ENCODE measurements at places on chromosomes 6 and 20.
A peak's percentile ranks its signal among the peaks of the same experiment; 100 is the strongest.

- no peak for DNase-seq
Measured at GRCh38 chr6:2126351-2126750, 119.1 kb downstream of the GMDS start.

- DNase-seq, result no peak
Measured at GRCh38 chr20:50054626-50055511, 58.1 kb downstream of the UBE2V1 start.

- DNase-seq, result no peak
Measured at GRCh38 chr6:9039258-9039657, 603.9 kb upstream of the SLC35B3 start.

- no peak for DNase-seq
Measured at GRCh38 chr6:130366107-130367005, 539 bp downstream of the TMEM200A start.

DNA sequence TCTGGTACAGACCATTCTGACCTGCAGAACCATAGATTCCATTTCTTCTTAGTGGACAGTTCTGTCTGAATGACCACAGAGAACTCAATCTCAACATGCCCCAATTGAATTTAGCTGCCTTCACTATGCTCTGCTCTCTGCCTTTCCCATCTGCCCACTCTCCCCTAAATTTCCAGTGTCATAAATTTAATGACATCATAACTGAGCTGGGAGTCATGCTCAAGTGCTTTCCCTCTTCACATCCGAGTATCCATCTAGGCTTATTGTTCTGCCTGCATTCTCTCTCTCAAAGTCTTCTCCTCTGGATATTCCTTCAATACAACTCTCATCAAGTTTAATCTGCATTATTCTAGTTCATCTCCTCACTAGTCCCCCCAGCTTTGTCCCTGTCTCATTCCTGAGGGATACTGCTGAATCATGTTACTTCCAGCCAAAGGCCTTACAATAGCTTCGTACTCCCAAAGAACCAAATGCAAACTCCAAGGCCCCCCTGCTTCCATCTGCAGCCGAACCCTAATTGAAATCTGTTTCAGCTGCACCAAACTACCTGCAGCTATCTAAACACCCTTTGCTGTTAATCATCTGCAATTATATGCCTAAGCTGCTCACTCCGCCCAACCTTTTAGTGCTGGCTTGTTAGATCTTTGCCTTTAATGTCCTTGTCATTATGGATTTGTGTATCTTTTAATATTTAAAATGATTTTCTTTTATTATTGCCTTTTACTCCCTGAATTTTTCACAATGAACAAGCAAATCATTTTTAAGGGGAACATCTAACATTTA, 46.1 kb downstream of the SLC35B3 start:
- no peak for DNase-seq

DNA sequence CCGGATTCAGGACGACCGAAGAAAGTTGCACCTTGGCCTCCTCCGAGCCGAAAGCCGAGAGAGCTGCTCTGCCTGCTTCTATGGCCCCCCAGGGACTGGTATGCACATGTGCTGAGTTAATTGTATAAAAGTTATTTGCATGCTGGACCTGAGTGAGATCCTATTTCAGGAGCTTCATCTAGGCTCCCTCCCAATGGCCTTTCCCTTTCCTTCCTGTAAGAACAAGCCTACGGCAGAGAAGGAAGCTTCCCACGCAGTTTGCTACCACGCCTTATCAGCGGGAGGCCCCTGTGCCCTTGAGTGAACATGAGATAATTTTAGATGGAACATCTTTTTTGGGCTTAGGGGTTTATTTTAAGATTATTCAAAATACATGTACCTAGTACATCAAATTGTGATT, 65.9 kb downstream of the RIN2 start:
- no peak for DNase-seq

DNA sequence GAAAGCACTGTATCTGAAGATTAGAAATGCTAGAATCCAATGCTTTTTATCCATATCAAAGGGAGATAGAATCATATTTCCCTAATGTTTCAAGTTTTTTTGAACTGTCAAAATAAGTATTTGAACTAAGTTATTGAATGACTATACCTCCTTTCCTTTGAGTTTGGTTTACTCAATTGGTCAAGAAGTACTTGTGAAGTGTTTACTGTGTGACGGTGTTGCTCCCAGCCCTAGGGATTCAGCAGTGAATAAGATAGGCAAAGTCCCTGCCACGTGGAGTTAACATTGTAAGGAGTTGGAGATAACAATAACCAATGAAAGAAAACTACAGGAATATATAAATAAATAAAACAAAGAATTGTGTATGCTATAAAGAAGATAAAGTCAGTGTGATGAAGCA, 535.9 kb downstream of the FRK start:
- DNase-seq, result peak; percentile 4

DNA sequence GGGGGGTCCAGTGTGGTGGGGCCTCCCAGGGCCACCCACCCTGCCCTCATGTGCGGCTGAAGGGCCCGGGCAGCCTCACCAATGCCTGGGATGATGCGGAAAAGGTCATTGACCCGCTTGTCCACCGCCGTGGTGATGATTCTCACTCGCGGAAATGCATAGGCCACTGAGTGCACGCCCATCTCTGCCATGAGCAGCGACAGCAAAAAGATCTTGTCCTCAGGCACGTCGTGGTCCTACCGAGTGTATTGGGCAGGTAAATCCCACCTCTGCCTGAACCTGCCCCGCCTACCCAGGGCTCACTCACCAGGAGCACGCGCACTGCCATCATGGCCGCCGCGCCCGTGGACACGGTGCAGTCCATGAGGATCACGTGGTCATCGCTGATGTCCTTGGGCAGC, 16.1 kb downstream of the UCKL1 start:
- DNase-seq, result no peak

GRCh38 chr20:63835021-63835858, 4.2 kb upstream of the ZBTB46 start:
- DNase-seq, result peak; percentile 87

DNA sequence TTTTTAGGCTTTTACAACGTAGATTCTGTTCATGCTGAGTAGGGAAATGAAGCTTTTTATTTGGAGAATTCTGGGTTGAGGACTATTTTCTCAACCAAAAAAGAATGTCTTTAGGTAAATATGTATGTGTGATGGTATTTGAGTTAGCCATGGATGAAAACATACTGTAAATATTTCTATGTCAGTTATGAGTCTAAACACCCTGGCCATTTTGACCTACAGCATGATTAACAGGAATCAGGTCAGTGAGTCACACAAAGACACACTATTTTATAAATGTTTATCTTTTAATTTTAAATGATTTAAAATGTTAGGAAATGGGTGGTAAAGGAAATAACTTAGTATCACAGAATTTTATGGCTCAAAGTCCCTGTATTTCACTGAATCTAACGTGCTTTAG, 851.7 kb upstream of the MAP3K7 start:
- DNase-seq, result no peak
